ENCODE measurements at places on chromosomes 11 and 22. TPM values are rescaled to one million over a fixed set of nuclear protein-coding genes. Genes with fewer than 3 reads are reported as not detected.
A peak's percentile ranks its signal among the peaks of the same experiment; 100 is the strongest.

Gene NRGN
- 2.4 TPM for total RNA-seq

DNA sequence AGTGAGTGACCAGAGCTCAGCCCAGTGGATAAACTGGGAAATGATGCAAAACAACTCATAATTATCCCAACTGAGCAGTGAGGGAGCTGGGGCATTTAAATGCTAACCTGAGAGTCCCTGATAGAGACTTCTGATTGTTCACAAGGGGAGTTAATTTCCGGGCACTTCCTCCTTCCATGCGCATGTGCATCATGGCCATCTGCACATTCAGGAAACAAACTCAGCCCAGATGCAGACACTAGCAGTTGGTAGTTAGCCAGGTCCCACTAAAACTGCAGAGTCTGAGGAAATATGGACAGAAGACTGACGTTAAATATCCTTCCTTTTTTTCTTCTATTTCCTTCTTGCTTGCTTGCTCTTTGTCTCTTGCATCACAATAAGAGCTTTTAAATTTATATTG lies 852.1 kb upstream of the LRRC4C start:
- DNase-seq, result no peak

GRCh38 chr11:121886005-121886734 lies 229.8 kb downstream of the BLID start:
- DNase-seq, result peak; percentile 61

DNA sequence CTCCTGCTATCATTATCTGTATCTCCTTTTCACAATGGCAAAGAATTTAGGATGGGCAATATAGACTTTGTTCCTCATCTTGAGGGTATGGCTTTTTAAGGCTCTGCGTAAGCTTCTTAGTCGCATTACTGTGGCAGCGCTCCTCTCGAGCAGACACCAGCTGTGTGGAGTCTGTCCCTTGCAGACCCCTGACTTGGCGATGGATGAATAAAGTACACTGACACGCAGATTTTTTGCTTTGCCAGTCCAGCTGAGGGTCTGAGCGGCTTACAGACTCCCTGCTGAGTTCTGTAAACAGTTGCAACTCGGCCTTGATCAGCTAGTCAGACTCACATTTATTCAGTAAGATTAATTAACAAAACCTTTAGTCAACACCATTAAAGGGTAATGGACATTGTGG lies 390.0 kb upstream of the CNTN5 start:
- DNase-seq, result no peak

DNA sequence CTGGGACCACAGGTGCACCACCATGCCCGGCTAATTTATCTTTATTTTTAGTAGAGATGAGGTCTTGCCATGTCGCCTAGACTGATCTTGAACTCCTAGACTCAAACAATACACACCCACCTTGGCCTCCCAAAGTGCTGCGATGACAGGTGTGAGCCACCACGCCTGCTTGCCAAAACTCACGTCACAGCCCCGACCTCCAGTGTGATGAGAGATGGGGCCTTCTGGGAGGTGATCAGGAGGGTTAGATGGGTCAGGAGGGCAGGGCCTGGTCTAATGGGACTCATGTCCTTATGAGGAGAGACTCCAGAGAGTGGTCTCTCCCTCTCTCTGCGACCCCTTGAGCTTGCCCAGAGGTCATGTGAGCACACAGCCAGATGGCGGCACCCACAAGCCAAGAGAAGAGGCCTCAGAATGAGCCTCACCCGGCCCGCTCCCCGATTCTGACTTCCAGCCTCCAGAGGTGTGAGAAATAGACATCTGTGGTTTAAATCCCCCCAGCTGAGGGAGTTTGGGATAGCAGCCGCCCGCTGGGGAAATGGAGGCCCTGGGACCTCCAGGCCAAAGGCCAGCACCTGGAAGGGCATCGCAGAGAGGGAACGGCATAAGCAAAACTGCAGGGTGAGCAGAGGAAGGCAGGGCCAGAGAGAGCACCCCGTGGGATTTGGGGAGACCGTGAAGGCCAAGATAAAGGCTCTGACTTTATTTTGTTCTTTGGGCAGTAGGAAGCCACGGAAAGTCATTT lies 24.1 kb upstream of the GAL start:
- no peak for DNase-seq

Gene HIPK3
- total RNA-seq, result 228 TPM

DNA sequence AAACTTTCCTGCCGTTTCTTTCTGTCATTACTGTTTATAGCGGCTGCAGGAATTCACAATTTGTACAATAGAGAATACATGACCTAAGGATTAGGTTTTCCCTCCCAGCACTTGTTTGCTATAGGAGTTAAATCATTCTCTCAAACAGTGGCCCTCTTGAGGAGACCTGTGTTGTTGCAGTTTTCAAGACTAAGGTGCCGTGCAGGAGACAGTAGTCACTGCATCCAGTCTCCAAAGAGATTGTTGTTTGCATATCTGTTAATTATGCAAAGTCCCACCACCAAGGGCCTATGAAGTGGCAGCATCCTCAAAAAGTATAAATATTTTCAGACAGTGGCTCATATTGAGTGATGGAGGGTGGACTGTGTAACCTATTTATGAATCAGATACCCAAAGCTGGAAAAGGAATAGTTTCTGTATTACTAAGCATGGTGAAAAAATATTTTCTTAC lies 2.3 kb downstream of the PRSS23 start:
- DNase-seq, result no peak

- no peak for DNase-seq
Measured at GRCh38 chr11:19419021-19419750, 178.4 kb upstream of the E2F8 start.

DNA sequence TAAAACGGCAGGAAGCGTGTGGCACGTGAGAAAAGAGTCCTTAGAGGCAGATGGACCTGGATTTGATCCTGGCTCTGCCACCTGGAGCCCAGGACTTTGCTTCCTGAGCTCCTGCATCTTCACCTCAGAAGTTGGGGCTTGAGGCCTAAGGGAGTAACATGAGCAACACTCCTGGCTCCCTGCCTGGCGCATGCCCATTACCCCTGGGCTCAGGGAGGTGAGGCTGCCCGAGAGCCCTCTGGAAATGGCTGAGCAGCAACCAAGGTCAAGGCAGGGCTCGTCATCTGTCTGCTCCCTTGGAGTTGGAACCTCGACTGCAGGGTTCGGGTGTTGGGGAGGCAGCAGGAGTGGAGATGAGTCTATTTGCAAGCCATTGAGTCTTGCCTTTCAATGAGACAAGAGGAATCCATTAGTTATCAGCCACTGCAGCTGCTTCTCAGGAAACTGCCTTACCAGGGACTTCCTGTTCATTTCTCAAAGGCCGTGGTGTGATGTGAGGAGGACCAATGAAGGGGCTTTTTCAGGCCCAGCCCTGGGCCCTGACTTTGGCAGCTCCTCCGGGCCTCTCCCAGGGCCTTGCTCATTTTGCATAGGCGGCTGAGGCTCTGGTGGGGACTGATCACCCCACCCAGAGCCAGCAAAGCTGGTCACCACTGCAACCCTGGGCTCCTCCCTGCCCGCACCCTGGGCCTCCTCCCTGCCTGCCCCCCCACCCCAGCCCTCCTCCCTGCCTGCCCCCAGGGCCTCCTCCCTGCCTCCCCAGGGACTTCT lies 6.4 kb downstream of the FADS2 start:
- no peak for DNase-seq

GRCh38 chr11:47289856-47290255 lies 19.9 kb downstream of the MADD start:
- no peak for DNase-seq

DNA sequence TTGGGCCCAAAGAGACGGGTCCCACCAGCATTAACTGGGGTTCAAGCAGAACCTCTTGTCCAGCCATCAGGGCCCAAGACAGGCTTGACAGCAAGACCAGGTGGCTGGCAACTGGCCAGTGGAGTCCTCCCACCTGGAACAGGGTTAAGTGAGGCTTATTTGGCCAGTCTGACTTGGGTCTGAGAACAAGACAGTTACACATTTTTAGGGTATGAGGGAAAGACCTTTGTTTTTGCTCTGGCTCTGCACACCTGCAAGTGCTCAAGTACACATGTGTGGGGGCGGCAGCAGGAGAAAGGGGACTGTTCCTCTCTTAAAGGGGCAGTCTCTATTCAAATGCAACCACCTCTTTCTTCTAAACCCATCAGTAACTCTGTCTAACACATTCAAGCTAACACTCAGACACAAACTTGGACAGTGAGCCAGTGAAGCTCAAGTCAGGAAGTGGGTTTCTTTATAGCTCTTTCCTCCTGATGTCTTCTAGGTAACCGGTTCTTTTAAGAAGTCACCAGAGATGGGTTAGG lies 116.2 kb downstream of the ETS1 start:
- DNase-seq, result no peak

- no peak for DNase-seq
Measured at GRCh38 chr11:102669664-102670063, 35.9 kb downstream of the MMP27 start.

Gene PI4KA
- 76.5 TPM for total RNA-seq

Gene OR10A2
- not detected for total RNA-seq

DNA sequence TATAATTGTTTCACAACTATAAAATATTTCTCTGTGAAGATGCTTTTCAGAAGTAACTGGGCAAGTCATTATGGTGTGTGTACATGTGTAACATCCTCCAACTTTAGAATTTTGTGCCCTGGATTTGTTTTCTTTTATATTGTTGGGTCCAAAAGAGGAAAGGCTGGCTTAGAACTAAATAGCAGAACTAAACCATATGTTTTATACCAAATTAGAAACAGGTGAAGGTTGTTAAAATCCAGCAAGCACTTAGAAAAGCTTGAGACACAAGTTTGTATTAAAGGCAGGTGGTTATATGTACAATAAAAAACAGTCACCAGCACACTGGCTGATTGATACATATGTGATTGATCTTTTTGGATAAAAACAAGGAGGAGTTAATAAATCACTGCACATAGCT lies 158.5 kb downstream of the WNT11 start:
- no peak for DNase-seq

Gene LRRC56
- total RNA-seq, result 1.4 TPM

DNA sequence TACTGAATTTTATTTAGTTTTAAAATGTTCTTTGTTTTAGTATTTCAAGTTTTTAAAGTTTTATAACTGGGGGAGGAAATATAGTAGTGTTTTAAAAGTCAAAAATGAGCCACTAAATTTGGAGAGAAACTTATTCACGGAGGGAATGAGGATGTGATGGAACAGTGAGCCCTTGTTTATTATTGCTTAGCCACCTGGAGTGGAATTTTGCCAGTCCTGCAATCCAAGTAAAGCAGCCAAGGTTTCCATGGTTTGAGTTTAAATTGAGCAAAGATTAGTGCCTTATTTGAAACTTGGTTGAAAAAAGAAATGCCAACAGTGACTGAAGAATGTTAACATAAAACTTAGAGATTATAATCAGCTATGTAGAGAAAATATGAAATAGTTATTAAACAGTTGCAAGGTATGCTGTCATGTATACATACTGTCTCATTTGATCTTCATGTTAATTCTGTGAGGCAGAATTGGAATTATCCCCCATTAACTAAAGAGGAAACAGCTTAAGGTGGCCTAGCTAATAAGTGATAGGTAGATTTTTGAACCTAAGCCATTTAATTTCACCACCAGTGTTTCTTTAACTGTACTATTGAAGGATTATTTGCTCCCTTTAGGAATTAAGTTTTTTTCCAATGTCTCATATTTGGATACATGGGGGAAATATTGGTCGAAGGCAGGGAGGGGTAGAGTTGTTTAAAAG lies 36.4 kb downstream of the SWAP70 start:
- no peak for DNase-seq

DNA sequence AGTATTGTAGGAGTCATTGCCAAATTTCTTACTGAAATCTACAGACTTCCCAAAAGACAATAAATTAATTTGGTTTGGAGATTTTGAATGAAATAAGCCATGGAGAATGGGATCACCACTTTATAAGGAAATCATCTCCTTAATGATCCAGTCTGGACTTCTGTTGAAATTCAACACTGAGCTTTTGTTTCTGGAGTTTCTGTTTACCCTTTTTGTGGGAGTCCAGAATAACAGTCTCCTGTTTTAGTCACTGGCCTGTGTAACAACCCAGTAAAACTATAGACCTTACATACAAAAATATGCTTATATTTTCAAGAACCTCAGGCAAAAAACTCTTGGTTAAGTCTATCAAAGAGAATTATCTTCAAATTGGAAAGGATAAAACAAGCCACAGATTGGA lies 321.7 kb upstream of the PLET1 start:
- DNase-seq, result no peak

Gene TMEM123
- 171 TPM for total RNA-seq

GRCh38 chr11:95330302-95330701 lies 99.3 kb upstream of the SESN3 start:
- DNase-seq, result no peak

GRCh38 chr11:19766206-19766605 lies 53.6 kb downstream of the NAV2 start:
- DNase-seq, result no peak

DNA sequence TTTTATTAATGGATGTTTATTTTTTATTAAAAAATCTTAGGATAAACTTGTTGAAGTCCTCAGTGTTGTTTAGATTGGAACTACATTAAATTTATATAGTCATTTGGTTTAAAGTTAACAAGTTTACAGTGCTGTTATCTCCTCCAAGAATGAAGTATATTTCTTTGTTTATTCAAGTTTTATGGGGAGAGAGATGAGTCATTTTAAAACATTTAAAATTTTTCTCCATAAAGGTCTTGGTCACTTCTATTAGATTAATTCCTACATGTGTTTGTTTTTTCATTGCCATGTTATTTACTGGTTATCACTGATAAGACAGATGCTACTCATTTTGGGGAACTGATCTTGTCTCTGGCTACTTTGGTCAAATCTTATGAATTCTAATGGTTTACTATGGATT lies 429.6 kb downstream of the METTL15 start:
- DNase-seq, result no peak

- no peak for DNase-seq
Measured at GRCh38 chr22:20427945-20428417, 9.6 kb downstream of the SCARF2 start.

Gene KRTAP5-7
- not detected for total RNA-seq

GRCh38 chr11:78798663-78799062 lies 224.0 kb upstream of the NARS2 start:
- DNase-seq, result peak; percentile 66

- DNase-seq, result no peak
Measured at GRCh38 chr22:25557218-25557617, 7.3 kb upstream of the GRK3 start.

Gene C22orf42
- not detected for total RNA-seq

Gene LRRN4CL
- total RNA-seq, result 47.9 TPM

GRCh38 chr11:79637219-79637618 lies 196.4 kb upstream of the TENM4 start:
- DNase-seq, result no peak

Gene CASP5
- not detected for total RNA-seq

DNA sequence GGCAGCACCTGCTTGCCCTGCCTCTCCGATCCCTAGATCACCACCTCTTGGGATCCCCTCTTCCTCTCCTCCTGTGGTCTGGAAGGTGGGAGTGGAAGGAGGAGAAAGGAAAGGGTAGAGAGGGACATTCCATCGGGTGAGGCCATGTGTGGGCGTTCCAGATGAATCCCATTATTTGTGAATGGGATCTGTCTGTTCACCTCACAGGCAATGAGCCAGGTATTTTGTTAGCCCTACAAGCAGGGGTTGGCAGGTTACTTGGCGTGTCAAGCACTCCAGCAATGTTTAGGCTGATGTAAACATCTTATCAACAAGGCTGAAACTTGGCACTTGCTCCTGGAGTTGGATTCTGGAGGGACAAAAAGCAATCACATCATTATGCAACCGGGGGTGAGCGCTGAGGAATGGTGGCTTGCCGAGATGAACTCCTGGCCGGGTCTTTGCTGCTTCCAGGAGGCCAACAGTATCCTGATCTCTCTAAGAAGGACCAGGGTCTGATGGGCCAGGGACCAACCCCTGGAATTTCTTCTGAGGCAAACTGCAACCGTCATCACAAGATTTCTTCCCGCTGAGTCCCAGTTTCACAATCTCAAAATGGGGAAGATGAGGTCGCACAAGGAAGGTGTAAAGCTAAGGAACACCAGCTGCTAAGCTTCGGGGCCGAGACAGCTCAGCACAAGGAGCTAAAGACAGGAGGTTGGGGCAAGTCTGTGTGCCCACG lies 7.8 kb downstream of the ADAMTS8 start:
- DNase-seq, result no peak
